ENCODE measurements at places on chromosomes 7 and 10.
A peak's percentile ranks its signal among the peaks of the same experiment; 100 is the strongest.

- no peak for DNase-seq
Measured at GRCh38 chr7:47991270-47991669, 11.9 kb upstream of the HUS1 start.

DNA sequence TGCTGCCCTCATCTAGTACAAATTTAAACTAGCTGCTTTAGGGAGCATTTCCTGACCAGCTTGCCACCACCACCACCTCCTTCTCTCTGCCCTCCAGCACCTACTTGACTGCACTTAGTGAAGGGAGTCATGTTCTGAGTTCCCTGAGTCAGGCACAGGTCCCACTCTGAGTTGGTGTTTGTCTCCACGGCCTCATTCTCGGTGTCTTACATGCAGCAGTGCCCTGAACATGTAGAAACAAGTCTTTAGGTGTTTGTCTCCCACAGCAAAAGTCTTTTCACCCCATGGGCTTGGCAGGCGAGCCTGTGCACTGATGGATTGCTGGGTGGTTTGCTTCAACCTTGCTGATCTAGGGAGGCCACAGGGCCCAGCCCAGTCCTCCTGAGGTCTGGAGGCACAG is 16.9 kb downstream of the TSPAN14 start:
- peak; percentile 71 for DNase-seq

DNA sequence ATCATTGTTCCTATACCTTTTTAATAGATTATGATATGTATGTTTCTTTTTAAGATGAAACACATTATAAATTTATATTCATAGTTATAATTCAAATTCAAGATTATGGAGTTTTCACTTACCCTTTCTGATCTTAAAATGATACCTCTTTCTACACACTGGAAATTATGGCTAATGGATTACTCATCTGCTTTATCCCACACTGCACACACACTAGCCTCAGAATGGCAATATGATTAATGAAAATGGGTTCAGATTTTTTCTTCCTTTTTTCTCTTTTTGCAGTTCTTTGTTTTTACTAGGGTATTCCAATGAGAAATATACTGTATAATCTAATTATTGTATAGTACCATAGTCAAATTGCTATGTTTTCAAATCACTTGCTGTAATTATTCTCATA is 82.3 kb upstream of the FZD1 start:
- DNase-seq, result no peak

- peak; percentile 80 for DNase-seq
Measured at GRCh38 chr10:50605269-50605950, 18.3 kb downstream of the SGMS1 start.

- no peak for DNase-seq
Measured at GRCh38 chr7:40983111-40983510, 719.8 kb downstream of the INHBA start.

DNA sequence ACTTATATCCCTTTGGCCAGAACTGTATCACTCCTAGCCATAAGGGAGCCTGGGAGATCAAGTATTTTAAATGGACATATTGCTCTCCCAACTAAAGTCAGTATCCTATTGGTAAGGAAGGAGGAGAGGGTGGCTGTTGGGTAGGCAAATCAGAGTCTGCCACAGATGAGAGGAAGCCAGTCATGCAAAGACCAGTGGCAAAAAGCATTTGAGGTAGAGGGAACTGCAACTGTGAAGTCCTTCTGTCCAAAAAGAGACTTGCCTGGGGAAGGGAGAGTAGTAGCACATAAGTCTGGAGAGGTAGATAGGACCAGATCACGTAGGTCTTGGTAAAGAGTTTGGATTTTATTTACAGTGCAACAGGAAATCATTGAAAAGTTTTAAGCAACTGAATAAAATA is 8.8 kb upstream of the CCNJ start:
- no peak for DNase-seq

GRCh38 chr10:70260259-70260658 is 23.5 kb downstream of the NPFFR1 start:
- DNase-seq, result no peak

GRCh38 chr10:36473122-36473521 is 652.3 kb upstream of the ANKRD30A start:
- no peak for DNase-seq

DNA sequence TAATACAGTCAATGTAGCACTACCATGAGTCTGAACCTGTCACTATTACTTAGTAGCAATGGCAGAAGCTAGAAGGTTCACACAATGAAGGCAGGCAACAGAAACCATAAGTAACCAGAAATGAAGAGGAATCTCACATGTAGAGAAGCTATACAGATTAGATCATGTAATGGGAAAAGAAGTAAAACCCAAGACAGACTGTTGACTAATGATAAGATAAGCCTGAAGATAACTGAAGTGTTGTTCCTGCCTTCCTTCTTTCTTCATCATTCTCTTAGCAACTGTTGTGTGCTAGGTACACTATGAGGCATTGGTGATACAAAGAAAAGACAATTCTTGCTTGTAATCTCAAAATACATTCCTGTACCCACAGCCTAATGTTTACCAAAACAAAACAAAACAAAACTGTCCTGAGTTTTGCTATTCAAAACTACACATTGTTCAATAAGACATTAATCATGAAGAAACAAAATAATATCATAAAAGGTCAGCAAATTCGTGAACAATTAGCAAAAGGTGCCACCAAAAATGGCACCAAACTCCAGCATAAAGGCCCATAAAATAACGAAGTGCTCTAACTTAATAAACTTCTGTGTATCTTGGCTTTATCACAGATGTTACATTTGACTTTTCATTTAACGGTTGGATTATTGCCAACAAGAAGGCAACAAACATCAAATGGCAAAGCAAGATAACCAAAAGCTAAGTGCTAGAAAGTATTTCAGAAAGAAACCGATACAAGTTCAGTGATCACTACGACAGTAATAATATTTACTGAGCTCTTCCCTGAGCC is 27.1 kb downstream of the ZNF800 start:
- no peak for DNase-seq

DNA sequence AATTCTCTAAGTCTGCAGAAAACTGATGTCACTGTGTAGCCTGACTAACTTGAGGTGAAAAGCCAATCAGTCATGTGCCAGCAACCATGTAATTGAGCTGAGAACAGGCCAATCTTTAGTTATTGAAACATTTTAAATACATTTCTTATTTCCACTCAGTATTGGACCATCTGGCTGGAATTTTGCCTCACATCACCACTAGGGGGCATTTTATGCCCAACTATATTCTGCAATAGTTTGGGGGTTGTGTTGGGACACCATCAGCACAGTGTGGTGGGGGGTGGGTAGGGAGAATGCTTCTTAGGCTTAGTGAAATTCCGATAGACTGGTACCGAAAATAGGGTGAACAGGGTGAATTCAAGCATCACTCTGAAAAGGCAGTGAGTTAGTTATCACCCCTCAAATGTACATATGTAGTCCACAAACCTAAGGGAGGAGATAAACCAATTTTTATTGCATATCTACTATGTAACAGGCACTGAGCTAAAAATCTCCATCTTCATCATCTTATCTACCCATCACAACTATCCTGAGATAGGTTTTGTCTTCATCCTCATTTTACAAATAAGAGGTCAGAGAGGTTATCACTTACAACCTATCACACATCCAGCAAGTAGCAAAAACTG is 17.8 kb downstream of the NPSR1 start:
- peak; percentile 5 for DNase-seq

DNA sequence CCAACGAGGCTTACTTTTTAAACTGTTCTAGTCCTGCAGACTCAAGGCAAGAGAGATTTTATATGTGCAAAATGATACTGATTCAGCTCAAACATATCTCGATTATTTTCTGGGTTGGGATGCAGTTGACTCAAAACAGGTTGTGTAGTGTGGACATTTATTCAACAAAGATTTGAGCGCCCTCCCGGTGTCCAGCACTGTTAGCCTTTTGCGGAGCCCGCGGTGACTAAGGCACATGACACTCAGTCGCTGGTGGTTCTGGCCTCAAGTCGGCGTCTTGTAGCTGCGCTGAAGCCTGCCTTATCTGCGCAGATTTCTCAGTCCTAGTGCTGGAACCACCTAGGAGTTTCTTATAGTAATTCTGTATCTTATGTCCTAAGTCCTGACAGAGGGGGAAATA is 938 bp upstream of the CADPS2 start:
- DNase-seq, result peak; percentile 3

GRCh38 chr10:86024281-86025041 is 342.1 kb downstream of the GRID1 start:
- DNase-seq, result no peak

GRCh38 chr7:151051108-151051507 is 2.8 kb downstream of the ASIC3 start:
- DNase-seq, result peak; percentile 39

- DNase-seq, result no peak
Measured at GRCh38 chr10:53918755-53919154, 882.3 kb downstream of the PCDH15 start.

- no peak for DNase-seq
Measured at GRCh38 chr7:149420006-149420405, 40.9 kb downstream of the ZNF777 start.

DNA sequence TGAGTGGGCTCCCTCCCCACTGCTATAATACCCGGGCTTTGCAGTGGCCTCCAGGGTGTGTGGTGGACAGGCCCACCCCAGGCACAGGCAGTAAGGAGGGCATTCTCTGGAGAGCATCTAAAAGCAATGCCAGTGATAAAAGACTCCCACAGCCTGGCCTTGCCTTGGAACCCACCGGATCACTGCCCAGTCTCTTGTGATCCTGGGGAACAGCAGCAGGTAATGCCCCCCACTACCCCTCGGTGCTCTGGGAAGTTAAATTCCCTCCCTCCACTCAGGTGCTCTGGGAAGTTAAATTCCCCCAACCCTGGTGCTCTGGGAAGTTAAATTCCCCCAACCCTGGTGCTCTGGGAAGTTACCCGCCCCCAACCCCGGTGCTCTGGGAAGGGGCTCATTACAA is 565.2 kb downstream of the TCERG1L start:
- no peak for DNase-seq

Measured in RWPE1 (cell line).